Nasal cavity respiratory epithelium epithelial cell of viscerocranial mucosa (primary cell): ENCODE measurements at places on chromosomes 11 and 22. TPM values are rescaled to one million over a fixed set of nuclear protein-coding genes. Genes with fewer than 3 reads are reported as not detected.

MRGPRX3 gene
- under 0.01 and 0.21 TPM in 2 replicates for total RNA-seq

SEPTIN5 gene
- 4.4 and 22.6 TPM in 2 replicates for total RNA-seq

OR5L1 gene
- total RNA-seq: not detected in 2 replicates

CEND1 gene
- not detected in 2 replicates for total RNA-seq

CRACR2B gene
- 0.34 and 1.00 TPM in 2 replicates for total RNA-seq

NLRP14 gene
- total RNA-seq: under 0.01 and 0.07 TPM in 2 replicates

PATE4 gene
- total RNA-seq: not detected in 2 replicates

TSPAN18 gene
- total RNA-seq: 0.07 TPM in 1 of 2 replicates, not detected in the other

LUZP2 gene
- total RNA-seq: under 0.01 and 0.36 TPM in 2 replicates

MCAM gene
- 21.2 and 67.8 TPM in 2 replicates for total RNA-seq

CCDC81 gene
- 0.28 and 0.34 TPM in 2 replicates for total RNA-seq

C11orf97 gene
- total RNA-seq: not detected in 2 replicates

CNIH2 gene
- total RNA-seq: under 0.01 and 0.14 TPM in 2 replicates
